ENCODE measurements at places on chromosomes 4 and X.

GRCh38 chrX:80513625-80514024 lies 93.4 kb downstream of the TENT5D start:
- no peak for DNase-seq

DNA sequence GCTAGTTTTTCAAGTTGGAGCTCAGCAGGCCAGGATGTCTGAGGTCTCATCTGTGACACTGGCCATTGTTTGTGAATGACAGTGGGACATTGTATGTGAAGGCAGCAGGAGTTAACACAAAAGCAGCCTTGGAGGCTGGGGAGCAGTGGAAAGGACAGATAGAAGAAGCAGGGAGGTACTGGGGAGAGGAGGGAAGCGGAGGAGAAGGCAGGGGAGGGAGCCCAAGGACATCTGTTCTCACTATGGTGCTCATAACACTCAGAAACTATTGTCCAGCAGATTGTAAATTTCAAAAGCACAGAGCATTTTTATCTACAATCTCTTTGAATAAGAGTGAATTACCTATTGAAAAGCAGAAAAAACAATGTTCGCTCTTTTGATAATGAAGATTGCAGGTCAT lies 253.6 kb upstream of the DIPK2B start:
- no peak for DNase-seq

GRCh38 chr4:140056015-140056414 lies 98.0 kb downstream of the MAML3 start:
- DNase-seq: no peak

GRCh38 chrX:69298466-69299140 lies 133.3 kb upstream of the PJA1 start:
- no peak for DNase-seq

DNA sequence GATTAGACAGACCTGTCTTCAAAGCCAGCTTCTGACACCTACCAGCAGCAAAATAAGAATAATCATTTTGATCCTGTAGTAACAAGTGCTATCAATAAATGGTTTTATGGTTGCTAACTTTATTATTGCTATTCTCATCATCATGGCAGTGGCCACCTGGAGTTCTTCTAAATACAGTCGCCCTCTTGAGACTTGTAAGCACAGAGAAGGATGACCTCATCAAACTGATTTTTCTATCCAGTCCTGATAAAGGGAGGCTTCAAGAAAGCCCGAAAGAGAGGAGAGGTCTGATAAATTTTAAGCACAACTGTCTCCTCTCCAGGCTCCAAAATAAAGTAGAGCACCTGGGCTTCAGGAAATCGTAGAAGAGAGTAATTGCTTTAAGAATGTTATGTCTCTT lies 286.4 kb downstream of the USP46 start:
- DNase-seq: no peak

DNA sequence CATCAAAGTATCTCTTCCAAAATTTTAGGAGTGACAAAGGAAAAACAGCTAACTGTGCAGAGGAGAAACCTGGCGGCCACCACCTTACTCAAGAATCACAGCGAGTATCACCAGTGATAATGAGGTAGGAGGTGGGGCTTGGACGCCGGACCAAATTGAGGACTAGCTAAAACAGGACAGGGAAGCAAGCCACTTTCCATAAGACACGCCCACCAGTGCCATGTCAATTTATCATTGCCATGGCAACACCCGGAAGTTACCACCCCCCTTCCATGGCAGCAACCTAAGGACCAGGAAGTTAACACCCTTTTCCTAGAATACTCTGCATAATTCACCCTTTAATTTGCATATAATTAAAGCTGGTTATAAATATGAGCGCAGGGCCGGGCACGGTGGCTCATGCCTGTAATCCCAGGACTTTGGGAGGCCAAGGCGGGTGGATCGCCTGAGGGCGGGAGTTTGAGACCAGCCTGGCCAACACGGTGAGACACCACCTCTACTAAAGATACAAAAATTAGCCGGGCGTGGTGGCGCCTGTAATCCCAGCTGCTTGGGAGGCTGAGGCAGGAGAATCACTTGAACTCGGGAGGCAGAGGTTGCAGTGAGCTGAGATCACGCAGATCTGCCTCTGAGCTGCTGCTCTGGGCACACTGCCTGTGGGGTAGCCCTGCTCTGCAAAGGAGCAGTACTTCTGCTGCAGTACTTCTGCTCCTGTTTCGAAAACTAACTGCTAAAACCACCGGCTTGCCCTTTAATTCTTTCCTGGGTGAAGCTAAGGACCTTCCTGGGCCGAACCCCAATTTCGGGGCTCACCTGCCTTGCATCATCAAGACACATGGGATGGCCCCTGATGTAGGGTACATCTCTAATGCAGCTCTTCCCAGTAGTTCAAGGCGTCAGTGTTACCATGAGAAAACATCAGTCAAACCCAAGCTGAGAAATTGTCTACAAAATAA lies 116.7 kb downstream of the HMX1 start:
- no peak for DNase-seq

- DNase-seq: no peak
Observed at GRCh38 chrX:132956421-132957210, 1.8 kb downstream of the HS6ST2 start.
